ENCODE measurements at places on chromosomes 16 and 17.

GRCh38 chr16:63577891-63578290 lies 1541.7 kb upstream of the CDH8 start:
- DNase-seq = no peak

DNA sequence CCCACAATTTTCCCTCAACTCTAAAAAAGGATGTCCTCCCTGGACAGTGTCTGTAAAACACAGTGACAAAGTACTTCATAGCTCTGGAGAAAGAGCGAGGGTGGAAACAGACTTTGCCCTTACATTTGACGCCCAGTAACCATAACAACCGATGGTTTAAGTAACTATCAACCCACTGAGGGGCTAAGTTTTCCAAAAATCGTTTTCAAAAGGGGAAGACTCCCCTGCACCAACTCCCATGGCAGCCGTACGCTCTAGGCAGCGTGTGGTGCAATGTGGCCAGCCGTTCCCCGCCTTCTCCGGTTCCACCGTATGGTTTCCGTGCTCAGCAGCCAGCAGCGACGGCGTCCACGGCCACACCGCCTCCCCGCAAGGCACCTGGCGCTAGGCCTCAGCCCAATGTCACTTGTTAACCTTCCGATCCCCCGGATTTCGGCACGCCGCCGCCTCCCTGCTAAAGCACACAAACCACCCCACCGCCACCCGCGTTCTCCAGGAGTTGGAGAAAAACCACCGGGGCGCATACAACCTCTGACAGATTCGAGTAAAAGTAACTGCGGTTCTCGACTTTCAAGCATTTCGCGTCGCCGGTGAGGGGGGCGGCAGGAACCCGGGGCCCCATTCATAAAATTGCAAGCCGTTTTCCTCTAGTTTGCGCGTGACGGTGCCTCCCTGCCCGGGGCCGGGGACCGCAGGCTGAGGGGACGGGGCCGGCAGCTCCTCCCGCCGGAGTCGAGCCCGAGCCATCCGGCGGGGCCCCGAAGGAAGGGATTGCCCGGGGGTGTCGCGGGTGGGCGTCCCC lies 661 bp downstream of the TEX2 start:
- no peak for DNase-seq

GRCh38 chr17:49939318-49939717 lies 29.7 kb upstream of the DLX4 start:
- no peak for DNase-seq

DNA sequence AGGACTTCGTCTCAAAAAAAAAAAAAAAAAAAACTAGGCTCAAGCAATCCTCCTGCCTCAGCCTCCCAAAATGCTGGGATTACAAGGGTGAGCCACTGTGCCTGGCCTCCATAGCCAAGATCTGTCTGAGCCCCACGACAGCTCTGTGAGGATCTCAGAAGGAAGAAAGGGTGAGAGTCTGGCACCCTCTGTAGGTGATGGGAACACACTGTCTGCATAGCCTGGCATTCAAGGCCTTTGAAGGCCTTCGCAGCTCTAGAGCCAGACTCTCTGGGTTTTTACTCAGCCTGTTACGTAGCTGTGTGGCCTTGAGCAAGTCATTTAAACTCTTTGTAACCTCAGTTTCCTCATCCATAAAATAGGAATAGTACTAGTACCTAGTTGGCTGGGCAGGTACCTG lies 6.3 kb upstream of the XPO6 start:
- peak; percentile 50 for DNase-seq

DNA sequence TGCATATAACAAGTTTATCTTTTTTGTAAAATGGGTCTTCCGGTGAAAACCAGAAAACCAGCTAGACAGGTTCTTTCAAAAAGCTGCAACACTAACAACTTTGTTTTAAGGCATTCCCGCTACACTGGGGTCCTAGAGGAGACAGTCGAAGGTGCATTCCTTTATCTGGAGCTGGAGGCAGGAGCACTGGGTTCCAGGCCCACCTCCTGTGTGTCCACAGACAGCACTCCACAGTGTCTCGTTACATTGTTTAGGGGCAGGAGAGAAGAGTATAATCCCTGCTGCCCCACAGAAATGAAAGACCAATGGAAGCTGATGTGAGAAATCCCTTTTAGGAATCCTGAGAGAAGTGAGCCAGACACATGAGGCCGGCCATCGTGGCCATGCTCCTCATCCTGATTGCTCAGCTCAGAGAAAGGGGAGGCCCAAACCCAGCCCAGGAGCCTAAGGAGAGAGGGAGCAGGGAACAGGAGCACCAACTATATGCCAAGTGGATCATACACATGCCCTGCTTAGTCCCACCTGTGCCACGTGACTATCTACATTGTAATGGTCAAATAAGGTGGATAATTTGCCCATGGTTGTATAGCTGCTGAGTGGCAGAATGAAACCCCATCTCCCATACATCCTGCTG lies 59.5 kb downstream of the CCDC182 start:
- DNase-seq = no peak

- no peak for DNase-seq
These were observed 665 bp downstream of the MYBBP1A start for GRCh38 chr17:4554441-4554996.

DNA sequence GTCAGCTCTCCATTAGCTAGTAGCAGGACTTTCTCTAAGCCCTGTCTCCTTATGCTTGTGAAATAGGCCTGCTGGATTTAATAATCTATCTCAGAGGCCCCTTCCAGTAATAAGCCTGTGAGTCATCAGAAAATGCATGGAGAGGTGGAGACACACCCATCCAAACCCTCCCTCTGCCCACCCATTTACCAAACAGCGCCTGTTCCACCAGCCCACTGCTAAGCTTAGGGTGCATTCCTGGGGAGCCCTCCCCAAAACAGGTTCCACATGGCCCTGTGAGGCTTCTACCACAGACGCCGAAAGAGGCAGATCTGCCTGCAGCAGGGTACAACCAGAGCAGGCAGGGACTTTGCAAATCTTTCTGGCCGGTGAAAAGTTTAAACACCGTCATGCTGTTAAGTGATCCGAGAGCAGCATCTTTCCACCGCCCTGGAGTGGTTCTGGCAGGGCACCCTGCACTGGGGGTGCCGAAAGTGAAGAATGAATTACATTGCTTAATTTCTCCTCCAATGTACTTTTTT lies 99.3 kb downstream of the GAS7 start:
- peak; percentile 70 for DNase-seq

GRCh38 chr17:75615301-75615700 lies 17.9 kb upstream of the SMIM5 start:
- no peak for DNase-seq

- no peak for DNase-seq
These were observed 132.7 kb downstream of the CCDC182 start for GRCh38 chr17:57612202-57613071.

- DNase-seq = no peak
These were observed 9.3 kb upstream of the CARD14 start for GRCh38 chr17:80160536-80160935.

DNA sequence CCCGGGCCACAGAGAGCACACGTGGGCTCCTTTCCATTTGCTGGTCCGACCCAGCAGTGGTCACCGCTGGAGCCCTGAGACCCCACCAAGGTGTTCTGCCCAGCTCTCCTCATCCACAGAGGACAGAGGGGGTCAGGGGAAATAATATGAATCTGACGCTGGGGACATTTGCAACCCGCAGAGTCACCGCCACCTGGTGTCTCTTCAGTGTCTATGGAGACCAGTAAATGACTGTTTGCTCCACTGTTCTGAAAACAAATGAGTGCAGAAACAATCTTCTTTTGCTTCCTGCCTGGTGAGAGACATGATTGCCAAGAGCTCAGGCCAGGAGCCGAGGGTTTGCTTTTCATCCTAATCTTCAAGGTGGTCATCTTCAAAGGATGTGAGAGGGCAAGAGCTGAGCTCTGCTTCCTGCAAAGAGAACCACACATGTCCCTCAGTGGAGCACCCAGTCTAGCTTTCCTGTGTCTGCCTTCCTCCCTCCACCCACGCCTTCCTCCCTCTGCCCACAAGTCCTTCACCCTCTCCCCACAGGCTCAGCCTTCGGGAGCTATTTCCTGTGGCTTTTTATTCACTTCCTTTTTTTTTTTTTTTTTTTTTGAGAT lies 14.7 kb upstream of the KLHDC4 start:
- no peak for DNase-seq

- DNase-seq = no peak
These were observed 88.6 kb upstream of the NLRP1 start for GRCh38 chr17:5672815-5673430.

DNA sequence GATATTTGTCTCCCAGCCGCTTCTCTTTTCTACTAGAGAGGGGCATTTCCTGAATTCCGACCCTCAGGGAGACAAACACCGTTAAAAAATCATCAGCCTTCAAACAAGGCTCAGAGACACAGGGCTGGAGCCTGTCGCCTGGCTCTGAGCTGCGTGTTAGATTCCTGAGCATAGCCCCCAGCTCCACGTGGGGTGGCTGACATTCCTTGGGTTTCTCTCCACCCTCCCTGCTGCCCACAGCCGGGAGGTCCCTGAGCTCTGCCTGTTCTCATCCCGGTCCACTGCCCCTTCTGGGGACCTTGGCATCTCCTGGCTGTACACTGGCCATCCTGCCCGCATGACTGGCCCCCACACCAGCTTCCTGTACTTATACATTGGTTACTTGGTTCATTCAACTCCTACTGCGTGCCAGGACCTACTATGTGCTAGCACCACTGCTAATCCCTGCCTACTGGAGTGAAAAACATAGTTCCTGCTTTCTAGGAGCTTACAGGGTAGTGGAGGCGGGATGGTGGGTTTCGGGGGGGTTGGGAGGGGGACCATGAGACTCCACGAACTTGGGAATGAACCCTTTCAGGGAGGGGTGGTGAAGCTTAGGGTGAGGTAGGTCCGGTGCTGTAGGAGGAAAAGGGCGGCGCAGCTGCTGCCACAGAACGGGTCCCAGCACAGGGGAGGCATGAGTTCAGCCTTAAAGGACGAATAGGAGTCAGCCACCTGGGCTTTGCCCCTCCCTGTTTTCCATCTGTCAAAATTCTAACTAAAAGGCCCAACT lies 52.1 kb upstream of the TMEM132E start:
- DNase-seq = no peak

GRCh38 chr16:86337138-86337537 lies 173.2 kb upstream of the FOXF1 start:
- no peak for DNase-seq

GRCh38 chr17:39595928-39596510 lies 11.7 kb downstream of the NEUROD2 start:
- no peak for DNase-seq
